T-helper 17 cell (primary cell): ENCODE measurements at places on chromosomes 3 and 15.

GRCh38 chr3:16790432-16791400 lies 94.0 kb upstream of the PLCL2 start:
- peak overlapping the region; percentile 19 for H3K4me3 ChIP-seq
- H3K27me3 ChIP-seq: peaks cover 12% of the 10 kb centered on the region
- DNase-seq: no peak
- no peak overlapping the region for H3K27ac ChIP-seq
- peaks cover 8% of the 10 kb centered on the region for H3K4me1 ChIP-seq
- H3K36me3 ChIP-seq: peaks cover 2% of the 10 kb centered on the region

DNA sequence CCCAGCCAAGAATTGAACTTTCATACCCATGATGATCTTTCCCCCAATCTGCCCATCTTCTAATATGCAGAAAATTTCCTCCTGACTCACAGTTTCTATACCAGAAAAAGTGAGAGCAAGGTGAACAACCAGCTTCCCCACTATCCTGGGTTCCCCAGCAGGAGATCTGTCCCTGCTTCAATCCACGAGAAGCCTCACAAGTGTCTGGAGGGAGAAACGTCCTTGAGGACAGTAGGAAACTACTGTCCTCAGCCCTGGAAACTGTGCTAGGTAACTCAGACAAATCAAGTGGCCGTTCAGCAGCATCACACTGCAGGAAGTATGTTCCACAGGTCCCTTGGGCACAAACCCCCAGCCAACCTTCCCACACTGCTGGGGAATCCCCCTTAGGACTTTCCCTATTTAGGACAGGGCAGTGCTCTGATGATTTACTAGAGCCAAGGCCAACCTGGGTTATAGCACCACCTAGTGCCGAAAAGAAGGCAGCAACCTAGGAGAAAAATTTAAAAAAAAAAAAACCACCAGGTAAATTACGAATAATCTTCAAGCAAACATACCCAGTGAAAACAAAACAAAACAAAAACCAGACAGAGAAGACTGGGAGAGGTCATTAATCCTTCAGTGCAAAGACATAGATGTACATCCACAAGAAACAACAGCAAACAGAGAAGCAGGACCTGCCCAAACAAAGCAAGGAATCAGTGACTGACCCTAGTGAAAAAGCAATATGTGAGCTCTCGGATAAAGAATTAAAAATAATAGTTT lies 36.0 kb downstream of the MORC1 start:
- H3K4me1 ChIP-seq: no peaks in the 10 kb centered on the region
- no peak overlapping the region for H3K4me3 ChIP-seq
- peaks cover 40% of the 10 kb centered on the region for H3K27me3 ChIP-seq
- H3K27ac ChIP-seq: no peak overlapping the region
- peak; percentile 8 for DNase-seq
- H3K36me3 ChIP-seq: no peaks in the 10 kb centered on the region

DNA sequence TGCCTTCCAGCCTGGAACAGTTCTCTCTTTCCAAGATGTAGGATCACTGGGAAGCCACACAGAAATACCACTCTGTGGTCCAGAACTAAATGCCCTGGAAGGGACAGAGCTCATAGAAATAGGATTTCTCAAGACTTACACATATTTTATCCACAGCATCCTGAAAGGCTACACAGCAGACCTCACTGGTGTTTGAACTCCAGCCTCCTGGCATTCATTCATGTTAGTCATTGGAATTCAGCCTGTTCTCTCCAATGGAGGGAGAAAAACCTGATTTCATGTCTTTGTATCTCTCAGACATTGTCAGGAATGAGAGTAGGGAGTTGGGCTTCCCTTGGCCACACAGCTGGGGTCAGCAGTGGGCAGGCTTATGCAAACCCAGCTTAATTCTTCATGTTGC lies 121.1 kb upstream of the PPP2R3A start:
- no peak overlapping the region for H3K4me3 ChIP-seq
- no peaks in the 10 kb centered on the region for H3K4me1 ChIP-seq
- no peaks in the 10 kb centered on the region for H3K27me3 ChIP-seq

DNA sequence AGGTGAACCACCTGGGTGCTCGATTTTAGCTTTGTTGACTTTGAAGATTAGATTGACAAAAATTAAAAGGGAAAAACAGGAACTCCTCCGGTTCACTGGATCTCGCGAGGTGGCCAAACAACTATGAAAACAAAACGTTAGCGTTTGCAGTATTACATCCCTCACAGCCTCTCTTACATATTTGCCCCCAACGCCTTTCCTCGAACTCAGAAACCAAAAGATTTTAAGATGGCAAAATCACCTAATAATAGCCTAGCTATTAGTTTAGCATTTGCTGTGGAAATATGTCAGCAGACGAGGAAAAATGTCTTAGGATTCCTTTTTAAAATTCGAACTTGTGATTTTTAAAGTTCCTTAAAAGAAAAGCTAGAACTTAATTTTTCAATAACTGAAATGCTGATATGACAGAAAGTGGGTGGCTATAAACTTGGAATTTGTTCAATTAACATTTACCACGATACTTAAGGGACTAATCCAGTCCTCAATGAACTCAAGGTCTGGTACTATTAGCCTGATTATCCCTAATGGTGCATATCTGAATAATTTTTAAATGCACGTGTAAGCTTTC lies 491 bp upstream of the SENP7 start:
- peaks cover 42% of the 10 kb centered on the region for H3K4me1 ChIP-seq
- no peak for DNase-seq
- peak overlapping the region; percentile 100 for H3K4me3 ChIP-seq
- no peaks in the 10 kb centered on the region for H3K27me3 ChIP-seq
- peaks cover 7% of the 10 kb centered on the region for H3K36me3 ChIP-seq
- H3K27ac ChIP-seq: peak overlapping the region; percentile 100

DNA sequence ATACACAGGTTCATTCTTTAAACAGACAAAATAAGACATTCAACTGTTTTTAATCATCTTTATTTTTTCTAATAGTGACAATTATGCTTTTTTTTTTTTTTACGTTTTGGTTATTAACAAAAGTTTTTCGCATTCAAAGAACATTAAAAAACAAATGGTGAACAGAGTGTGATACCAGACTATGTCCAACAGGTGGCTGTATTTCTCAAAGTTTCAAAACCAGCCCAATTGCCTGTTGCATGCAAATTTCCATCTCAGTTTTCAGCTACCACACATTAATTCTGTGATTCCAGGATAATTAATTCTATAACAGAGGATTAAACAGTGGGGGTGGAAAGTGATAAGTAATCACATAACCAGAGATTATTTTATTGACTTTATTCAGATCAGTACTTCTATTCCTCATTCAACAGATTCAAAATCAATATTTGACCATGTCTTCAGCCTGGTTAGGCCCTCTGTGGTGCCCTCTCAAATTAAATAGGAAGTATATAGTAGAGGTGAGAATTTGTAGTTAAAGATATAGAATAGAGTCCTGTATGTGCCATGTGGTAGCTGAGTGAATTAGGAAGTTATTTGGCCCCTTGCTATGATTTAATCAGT lies 122.2 kb upstream of the DCBLD2 start:
- no peak overlapping the region for H3K27ac ChIP-seq
- H3K27me3 ChIP-seq: peaks cover 19% of the 10 kb centered on the region
- no peak overlapping the region for H3K4me3 ChIP-seq
- H3K36me3 ChIP-seq: no peaks in the 10 kb centered on the region

GRCh38 chr15:72850833-72851232 lies 67.3 kb upstream of the ADPGK start:
- H3K27ac ChIP-seq: no peak overlapping the region
- H3K4me1 ChIP-seq: peaks cover 5% of the 10 kb centered on the region
- H3K36me3 ChIP-seq: peaks cover 6% of the 10 kb centered on the region
